ENCODE measurements at places on chromosomes 7 and 10.

- peak; percentile 31 for DNase-seq
Observed at GRCh38 chr7:135933509-135934188, 43.5 kb downstream of the MTPN start.

DNA sequence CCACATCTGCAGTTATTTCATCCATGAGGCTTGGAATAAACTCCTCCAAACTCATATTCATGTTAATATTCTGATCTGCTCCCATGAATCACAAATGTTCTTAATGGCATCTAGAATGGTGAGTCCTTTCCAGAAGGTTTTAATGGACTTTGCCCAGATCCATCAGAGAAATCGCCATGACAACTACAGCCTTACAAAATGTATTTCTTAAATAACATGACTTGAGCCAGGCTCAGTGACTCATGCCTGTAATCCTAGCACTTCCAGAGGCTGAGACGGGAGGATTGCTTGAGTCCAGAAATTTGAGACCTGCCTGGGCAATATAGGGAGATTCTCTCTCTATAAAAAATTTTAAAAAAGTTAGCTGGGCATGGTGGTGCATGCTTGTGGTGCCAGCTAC is 102.1 kb upstream of the TMEM168 start:
- no peak for DNase-seq

- DNase-seq = no peak
Observed at GRCh38 chr10:17923728-17924127, 28.0 kb upstream of the SLC39A12 start.

GRCh38 chr7:45574669-45575500 is 717 bp downstream of the ADCY1 start:
- DNase-seq = no peak

GRCh38 chr10:51656503-51656902 is 42.9 kb downstream of the CSTF2T start:
- no peak for DNase-seq

DNA sequence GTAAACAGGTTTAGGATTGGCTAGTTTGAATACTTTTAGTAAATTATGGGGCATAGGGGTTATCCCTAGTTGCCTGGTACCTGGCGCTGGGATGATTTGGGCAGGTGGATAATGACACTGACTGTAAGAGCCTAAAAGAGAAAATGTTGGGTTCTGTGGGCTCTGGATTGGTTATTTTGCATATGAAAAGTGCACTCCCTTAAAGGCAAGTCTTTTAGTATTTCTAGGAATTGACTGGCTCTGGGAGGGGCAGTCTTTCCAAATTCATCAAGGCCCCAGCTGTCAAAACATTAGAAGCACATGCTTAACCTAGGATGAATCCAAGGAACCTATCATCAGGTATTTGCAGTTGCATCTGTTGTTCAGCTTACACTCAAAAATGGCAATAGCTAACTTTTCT is 454.6 kb upstream of the SORCS1 start:
- no peak for DNase-seq
